ENCODE measurements at places on chromosomes 2 and 18.

GRCh38 chr2:15940661-15941480 is 521 bp downstream of the MYCN start:
- DNase-seq: peak; percentile 48

DNA sequence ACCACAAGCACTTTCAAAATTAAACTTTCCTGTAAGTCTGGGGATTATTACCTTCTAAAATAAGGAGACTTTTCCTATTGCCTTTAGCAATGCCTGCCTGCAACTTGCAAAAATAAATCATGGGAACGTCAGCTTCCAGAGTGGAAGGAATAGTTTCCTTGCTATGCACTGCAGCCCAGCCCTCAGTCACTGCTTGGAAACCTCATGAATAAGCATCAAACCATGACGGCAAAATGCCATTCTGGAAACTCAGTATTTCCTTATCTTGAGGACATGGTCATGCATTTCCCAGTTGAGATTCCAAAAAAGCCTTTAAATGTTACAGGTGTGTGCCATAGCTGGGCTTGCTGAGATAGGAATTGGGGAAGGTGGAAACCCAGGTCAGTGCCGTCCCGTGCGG is 84.2 kb upstream of the OTOS start:
- DNase-seq: peak; percentile 36

- DNase-seq: no peak
Observed at GRCh38 chr18:46676182-46676835, 19.3 kb upstream of the LOXHD1 start.

DNA sequence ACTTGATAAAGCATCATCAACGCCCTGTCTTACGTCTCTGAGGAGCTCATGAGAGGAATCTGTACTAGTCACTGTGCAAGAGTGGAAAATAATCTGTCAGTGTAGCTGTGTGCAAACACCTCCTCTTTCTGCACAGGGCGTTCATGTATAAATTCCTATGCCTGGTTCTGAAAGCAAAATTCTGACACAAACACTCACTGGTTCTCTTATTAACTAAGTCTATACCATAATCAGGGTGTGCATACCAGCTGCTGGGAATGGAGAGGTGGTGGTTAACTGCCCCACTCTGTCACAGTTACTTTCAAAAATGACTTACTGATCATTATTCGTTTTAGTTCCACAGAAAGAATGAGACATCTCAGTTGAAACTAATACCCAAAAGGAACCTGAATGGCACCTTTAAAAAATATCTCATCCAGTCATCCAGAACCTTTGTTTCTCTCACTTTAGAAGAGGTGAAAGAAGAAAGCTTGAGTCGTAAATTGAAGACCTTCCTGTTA is 35.7 kb downstream of the STK39 start:
- DNase-seq: no peak

DNA sequence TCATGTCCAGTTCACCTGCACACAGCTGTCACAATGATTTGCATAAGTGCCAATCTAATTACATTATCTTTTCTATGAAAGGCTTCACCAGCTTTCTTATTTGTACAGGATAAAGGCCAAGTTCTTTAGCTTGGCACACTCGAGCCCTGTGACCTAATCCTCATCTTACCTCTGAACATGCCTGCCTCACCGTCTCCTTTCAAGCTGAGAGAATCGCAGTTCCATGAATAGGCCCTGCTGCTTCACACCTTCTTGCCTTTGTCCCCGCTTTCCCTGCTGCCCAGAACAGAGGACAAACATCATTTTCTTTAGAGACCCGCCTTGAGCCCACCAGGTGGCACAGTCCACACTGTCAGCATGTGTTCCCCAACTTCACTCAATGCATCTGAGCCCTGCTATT is 1094.7 kb downstream of the BCL11A start:
- no peak for DNase-seq

DNA sequence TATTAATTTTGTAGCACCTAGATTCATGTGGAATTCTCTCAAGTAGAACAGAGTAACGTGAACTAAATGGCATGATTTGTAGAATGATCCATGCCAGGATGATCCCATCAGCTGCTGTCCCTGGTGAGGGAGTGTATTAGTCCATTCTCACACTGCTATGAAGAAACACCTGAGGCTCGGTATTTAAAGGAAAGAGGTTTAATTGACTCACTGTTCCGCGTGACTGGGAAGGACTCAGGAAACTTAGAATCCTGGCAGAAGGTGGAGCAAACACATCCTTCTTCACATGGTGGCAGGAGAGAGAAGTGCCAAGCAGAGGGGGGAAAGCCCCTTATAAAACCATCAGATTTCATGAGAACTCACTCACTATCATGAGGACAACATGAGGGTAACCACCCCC is 312.6 kb downstream of the PTPRM start:
- no peak for DNase-seq

All from mesothelial cell of epicardium (in vitro differentiated cells).